Progenitor cell of endocrine pancreas (in vitro differentiated cells): ENCODE measurements at places on chromosomes 12 and 14. TPM values are rescaled to one million over a fixed set of nuclear protein-coding genes. Genes with fewer than 3 reads are reported as not detected.

Gene TSPAN19
- total RNA-seq: not detected in 2 replicates

- DNase-seq: no peak
Observed at GRCh38 chr12:111112311-111113098, 192.1 kb upstream of the MYL2 start.

DNA sequence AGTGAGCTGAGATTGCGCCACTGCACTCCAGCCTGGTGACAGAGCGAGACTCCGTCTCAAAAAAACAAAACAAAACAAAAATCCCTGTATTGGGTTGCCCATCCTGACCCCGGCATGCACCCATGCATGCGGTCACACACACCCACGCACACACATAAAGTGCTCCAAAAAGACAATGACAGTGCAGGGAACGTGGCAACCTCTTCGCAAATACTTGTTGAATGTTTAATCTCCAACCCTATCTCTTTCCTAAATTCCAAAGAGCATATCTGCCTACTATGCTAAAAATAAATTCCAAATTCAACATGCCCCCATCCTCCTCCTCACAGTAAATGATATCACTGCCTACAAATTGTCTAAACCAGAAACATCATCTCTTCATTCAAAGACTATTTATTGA, 13.5 kb downstream of the SLC7A7 start:
- DNase-seq: no peak

- no peak for DNase-seq
Observed at GRCh38 chr14:52061390-52061789, 7.5 kb downstream of the NID2 start.

- DNase-seq: no peak
Observed at GRCh38 chr12:49428793-49429192, 61.5 kb downstream of the SPATS2 start.

- DNase-seq: no peak
Observed at GRCh38 chr14:51743588-51744000, 91.9 kb downstream of the FRMD6 start.

Gene AICDA
- total RNA-seq: not detected in 2 replicates

DNA sequence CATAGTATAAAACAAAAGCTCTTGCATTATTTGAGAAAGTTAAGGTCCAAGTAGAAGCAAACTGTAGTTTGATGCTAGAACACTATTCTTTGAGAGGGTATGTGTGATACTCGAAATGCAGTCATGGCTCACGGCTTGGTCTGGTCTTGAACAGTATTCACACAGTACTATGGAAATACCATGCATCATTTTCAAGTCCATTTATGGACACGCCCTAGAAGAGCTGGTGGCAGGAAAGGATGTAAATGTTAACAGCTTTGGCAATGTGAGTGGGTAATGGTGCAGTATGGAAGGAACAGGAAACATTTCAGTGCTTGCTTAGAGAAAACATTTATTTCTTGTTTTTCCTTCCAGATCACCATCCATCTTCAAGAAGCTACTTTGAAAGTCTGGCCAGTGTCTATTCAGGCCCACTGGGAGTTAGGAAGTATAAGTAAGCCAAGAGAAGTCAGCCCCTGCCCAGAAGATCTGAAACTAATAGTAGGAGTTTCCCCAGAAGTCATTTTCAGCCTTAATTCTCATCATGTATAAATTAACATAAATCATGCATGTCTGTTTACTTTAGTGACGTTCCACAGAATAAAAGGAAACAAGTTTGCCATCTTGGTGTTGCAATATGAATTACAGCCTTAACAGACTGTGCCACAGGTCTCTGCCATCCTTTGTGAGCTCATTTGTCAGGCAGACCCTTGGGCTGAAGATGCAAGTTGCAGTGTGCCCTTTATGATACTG, 5.7 kb upstream of the AKAP5 start:
- no peak for DNase-seq

Gene EFS
- total RNA-seq: 66.8 and 69.6 TPM in 2 replicates

Gene ZFHX2
- total RNA-seq: 13.6 and 16.4 TPM in 2 replicates

Gene RERG
- total RNA-seq: 1.8 and 2.2 TPM in 2 replicates

Gene EFCAB11
- 18.1 and 20.8 TPM in 2 replicates for total RNA-seq

DNA sequence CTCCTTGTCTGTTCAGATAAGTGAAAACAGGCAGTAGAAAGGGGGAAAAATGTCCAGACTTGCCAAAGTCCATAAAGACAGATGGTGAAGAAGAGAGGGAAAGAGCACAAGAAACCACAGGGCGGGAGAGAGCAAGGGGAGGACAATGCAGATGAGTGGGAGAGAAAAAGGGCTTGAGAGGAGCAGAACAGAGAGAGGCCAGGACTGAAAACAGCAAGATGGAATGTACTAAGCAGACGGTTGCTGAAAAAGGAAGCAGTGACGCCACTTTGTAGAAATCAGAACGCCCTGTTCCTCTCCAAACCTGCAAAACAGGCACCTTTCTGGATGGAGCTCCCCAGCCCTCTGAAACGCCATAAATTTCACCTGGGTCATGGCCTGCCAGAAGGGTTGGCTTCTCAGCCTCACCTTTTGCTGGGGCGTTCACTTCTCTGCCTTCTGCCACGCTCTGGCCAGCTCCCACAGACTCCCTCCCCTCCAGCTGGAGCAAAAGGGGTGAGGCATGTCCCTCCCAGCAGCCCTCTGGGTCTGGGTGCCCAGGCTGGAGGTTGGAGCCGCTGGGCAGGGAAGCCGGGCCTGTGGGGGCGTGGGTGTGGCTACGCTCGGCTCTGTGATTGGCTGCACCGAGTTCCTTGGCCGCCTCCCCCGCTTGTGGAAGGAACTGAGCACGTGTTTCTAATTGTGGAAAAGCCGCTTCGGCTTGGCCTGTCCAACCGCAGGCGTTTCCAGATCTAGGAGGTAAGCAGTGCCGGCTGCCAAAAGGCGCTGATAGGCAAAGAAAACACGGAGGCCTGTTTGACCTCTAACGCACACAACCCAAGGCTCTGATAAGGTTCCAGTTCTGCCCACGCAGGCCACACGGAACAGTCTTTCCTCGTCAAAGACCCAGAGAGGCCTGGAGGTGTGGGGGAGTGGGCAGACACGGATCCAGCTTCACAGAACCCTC, 29.3 kb downstream of the SLC7A8 start:
- DNase-seq: no peak

Gene LALBA
- total RNA-seq: not detected in 2 replicates

DNA sequence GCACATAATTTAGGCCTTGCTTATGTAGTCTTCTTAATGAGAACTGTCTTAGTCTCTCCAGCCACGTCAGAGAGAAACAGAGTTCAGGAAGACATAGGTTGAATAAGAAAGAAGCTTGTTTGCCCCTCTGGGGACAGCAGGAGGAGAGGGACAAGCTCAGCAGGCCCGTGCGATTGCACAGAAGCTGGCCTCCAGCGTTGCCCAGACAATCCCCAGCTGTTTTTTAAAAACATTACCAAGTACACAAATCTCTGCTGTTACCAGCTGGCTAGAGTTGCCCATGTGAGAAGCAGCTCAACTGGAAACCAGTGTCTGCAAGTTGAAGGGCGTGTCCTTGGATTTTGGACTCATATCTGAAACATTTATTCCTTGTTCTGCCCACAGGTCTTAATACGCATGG, 232.6 kb downstream of the EFCAB11 start:
- DNase-seq: no peak

GRCh38 chr12:47316609-47317049, 236.9 kb upstream of the AMIGO2 start:
- DNase-seq: no peak

Gene NXPH4
- 1.7 and 2.0 TPM in 2 replicates for total RNA-seq

DNA sequence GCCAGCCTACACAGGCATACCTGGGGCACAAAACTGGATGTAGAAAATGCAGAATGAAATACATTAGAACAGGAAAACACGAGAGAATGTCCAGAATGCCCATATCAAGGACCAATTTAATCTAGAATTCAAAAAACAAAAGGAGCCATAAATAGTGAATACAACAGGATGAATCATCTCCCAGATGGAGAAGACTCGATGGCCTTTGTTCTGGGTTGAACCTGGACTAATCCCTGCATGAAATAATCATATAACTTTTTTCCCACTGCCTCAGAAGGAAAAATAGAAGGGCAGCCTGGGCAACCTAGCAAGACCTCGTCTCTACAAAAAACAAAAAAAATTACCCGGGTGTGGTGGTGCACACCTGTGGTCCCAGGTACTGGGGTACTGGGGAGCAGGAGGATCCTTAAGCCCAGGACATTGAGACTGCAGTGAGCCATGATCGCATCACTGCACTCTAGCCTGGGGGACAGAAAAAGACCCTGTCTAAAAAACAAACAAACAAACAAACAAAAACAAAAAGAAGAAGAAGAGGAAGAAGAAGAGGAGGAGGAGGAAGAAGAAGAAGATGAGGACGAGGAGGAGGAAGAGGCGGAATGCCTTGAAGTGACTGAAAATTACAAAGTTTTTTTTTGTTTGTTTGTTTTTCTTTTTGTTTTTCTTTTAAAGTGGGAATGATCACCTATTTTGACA, 30.3 kb upstream of the NRDE2 start:
- no peak for DNase-seq

GRCh38 chr14:86782092-86782580, 1210.8 kb downstream of the GALC start:
- DNase-seq: no peak

- DNase-seq: no peak
Observed at GRCh38 chr12:2666411-2666810, 128.4 kb upstream of the FKBP4 start.

DNA sequence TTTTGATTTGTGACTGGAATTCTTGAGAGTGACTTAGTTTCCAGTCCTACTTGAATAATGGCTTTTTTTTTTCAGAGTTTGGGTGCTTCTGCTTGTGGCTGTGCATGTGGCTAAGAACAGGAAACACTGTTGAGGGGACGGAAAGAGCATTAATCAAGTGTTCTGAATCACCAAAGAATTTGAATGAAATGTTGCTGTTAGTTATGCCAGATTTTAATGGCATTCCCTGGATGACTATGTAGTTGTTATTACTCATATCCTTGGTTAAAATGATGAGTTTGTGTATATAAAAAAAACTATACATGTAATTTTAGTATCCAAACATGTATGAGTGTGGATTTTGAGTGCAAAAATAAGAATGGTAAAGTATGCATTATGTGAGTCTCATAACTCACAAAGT, 347.9 kb downstream of the BCAT1 start:
- DNase-seq: no peak
